NCI-H226 (cell line): ENCODE measurements at places on chromosomes 3 and 15.

DNA sequence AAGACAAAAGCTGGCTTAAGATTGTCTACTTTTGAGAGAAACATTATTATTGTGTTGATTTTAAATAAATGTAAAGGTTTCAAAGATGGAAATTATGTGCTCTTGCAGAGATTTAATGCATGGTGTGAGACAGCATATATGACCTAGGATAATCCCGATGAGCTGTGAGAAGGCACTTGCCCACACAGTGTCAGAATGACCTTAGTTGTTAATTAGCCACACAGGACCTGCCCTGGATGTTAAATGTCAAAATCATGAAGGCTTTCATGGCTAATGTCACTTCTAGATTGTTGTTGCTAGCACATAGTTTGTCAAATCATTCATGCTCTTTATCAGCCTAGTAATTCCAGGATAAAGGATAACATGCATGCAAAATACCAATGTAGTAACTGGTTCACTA is 135.3 kb upstream of the GAP43 start:
- DNase-seq, result no peak

- no peak for DNase-seq
Measured at GRCh38 chr3:98901119-98901391, 440 bp downstream of the DCBLD2 start.

DNA sequence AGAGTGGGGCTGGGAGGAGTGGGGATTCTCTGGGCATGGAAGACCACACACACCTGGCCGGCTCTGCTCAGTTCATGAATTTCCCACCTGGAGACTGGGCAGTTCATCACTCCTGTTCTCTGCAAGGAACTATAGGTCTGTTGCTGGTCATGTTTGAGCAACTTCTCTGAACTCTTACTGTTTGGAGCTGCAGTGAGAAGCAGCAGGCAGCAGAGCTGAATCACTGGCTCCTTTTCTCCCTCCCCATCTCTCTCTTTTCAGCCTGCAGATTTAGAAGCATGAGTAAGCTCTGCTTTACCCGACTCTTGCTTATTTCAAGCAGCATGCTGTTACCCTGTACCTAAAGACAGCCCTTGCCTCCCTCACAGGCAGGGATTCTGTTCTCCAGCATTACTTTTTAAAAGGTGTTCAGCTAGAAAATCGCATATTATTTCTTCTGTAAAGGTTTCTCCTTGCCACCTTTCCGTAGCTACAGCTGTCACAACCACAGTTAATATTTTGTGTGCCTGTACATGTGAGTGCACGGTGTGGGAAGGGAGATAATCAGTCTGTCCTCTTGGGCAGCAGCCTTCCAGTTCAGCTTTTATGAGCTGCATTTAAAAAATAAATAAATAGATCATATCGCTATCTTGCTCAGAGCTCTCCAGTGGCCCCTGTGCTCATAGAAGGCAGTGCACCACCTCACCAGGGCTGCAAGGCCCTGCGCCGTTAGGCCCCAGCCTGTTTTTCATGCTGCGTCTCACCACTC is 131.6 kb downstream of the CHCHD6 start:
- peak; percentile 32 for DNase-seq

DNA sequence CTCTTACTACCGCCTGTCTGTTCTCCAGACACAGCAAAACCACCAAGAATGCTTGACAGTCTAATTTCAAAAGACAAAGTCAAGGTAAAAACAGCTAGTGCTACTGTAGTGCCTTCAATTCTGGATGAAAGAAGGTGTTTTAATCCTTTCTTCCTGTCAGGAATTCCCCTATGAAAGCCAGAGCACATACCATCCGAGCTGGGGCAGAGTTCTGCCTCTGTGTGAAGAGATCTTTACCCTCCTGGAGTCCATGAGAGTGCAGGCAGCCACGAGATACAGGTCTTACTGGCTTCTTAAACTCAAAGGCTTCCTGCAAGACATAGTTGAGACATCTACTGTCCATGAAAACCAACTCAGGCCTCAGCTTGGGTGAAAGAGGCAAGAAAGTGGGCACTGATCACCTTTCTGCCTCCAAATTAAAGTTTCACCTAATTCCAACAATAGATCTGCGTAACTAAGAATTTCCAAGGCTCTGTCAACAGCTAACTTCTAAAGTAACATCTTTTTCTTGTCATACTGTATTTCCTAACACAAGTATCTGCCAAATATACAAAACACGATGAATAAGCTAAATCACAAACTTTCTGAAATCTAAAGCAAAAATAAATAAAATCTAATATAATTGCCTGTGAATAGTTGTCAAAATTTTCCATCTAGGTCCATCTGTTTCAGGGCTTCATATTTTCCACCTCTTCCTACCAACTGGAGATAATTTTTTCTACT is 7.5 kb downstream of the CDC25A start:
- DNase-seq, result no peak

- no peak for DNase-seq
Measured at GRCh38 chr3:76561494-76562236, 478.2 kb upstream of the ROBO2 start.

- no peak for DNase-seq
Measured at GRCh38 chr15:77181305-77182074, 110.6 kb upstream of the TSPAN3 start.

DNA sequence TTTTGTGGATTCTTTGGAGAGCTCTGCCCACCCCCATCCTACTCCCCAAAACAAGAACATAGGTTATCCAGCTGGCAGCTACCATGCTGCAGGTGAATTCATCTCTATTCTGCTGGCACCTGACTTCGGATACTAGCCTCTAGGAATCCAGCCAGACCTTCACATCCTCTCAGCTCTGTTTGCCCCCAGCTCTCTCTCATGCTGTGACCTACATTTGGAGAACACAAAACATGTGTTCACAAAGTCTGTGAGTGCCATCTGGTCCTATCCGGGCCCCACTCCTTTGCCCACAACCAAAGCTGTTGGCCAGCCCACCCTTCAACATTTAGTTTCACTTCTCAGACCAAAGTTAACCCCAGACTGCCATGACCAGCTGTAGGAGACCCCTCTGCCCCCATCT is 89.4 kb upstream of the C3orf80 start:
- no peak for DNase-seq
